H4 (cell line): ENCODE measurements at places on chromosomes 7 and 10. TPM values are rescaled to one million over a fixed set of nuclear protein-coding genes. Genes with fewer than 3 reads are reported as not detected.

Gene ZNF503
- total RNA-seq: 3.4 and 3.7 TPM in 2 replicates

DNA sequence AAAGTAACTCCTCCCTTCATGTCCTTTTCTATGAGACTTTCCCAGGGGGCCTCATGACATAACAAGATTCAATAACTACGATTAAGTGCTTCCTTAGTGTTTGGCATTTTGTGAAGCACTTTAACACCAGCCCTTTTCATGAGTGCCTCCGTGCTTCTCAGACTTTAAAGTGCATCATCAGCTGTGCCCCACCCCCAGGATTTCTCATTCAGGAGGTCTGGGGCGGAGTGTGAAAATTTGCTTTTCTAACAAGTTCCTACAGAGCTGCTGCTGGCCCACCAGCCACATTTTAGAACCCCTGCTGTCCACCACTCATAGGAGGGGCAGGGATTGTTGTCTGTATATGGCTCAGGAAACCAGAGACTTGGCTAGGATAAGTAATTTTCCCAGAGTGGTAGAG lies 445.3 kb downstream of the LRMDA start:
- DNase-seq: no peak

DNA sequence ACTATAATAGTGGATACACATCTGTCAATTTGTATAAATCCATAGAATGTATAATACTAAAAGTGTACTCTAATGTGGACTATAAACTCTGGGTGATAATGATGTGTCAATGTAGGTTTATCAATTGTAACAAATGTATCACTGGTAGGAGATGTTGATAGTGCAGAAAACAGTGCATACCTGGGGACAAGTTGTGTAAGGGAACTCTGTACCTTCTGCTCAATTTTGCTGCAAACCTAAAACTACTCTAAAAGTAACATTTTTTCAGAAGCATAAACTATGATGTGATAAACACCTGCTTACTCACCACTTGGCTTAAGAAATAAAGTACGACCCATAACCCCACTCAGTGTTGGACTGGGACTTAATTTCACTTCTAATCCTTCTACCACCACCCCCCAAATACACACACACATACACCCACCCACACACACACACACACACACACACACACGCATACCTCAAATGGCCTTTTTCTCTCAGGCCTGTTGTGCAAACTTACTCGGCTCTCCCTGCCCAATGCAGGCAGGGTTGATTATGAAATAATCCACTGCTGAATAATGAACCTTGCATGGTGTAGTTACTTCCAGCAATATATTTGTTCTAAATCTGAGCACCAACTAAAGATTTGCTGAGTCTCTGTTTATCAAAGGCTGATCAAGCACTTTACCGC lies 154.1 kb upstream of the KMT2E start:
- DNase-seq: no peak

DNA sequence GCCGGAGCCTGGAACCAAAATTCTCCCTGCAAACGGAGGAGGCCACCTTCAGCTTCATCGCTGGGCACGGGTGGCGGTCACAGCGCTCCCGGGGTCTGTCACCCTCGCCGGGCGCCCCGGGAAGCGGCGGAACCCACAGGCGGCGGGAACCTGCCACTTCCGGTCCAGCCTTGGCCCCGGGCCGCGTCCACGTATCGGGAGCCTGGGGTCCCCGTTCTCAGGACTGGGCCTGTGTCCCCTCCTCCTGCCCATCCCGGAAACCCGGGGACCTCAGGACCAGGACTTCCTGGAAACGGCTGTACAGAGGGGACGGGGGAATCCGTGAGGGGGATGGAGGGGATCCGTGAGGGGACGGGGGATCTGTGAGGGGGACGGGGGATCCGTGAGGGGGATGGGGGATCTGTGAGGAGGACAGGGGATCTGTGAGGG lies 25.4 kb downstream of the PDGFA start:
- no peak for DNase-seq

GRCh38 chr10:10726101-10726500 lies 291.6 kb upstream of the CELF2 start:
- no peak for DNase-seq

DNA sequence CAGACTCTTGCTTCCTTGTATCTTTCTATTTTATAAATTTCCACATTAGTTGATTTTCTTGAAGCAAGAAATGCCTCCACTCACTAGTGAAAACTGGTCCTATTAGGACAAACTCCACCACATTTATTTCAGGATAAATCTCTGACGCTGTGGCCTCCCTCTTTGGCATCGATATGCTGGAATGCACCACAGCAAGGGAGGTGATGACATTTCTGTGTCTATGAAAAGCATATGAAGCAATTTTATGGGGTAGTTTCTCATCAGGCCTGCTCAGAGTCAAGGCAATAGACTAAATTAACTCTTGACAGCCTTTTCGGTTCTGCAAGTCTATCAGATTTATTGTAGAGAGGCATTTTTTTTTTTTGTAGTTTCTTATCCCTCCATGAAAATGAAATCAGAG lies 304.4 kb downstream of the ZEB1 start:
- no peak for DNase-seq

- DNase-seq: no peak
These were observed 202.2 kb upstream of the ETV1 start for GRCh38 chr7:14191686-14192098.

GRCh38 chr7:124399941-124400340 lies 365.7 kb downstream of the GPR37 start:
- no peak for DNase-seq

- DNase-seq: no peak
These were observed 150.3 kb upstream of the CHST15 start for GRCh38 chr10:124243702-124244121.
